Ascending aorta (tissue), 2 donors: ENCODE measurements at places on chromosomes 16 and 17. TPM values are rescaled to one million over a fixed set of nuclear protein-coding genes. Genes with fewer than 3 reads are reported as not detected.

The CCL5 gene
- total RNA-seq: 43.2 TPM

The C17orf50 gene
- not detected for total RNA-seq

The GNAO1 gene
- 0.53 TPM for total RNA-seq

The UMOD gene
- not detected for total RNA-seq

The KRT32 gene
- total RNA-seq: not detected

The SERPINF2 gene
- total RNA-seq: 20.6 TPM

The HBA1 gene
- total RNA-seq: 585 TPM

The NXPH3 gene
- 30.3 TPM for total RNA-seq

The TACO1 gene
- 6.2 TPM for total RNA-seq

The CES2 gene
- 40.0 TPM for total RNA-seq

The OSBPL7 gene
- total RNA-seq: 28.8 TPM

The SLC6A2 gene
- not detected for total RNA-seq

The GUCY2D gene
- not detected for total RNA-seq

The TEX14 gene
- total RNA-seq: not detected

GRCh38 chr17:79255046-79255445 lies 180.4 kb downstream of the ENGASE start:
- no peak for DNase-seq

DNA sequence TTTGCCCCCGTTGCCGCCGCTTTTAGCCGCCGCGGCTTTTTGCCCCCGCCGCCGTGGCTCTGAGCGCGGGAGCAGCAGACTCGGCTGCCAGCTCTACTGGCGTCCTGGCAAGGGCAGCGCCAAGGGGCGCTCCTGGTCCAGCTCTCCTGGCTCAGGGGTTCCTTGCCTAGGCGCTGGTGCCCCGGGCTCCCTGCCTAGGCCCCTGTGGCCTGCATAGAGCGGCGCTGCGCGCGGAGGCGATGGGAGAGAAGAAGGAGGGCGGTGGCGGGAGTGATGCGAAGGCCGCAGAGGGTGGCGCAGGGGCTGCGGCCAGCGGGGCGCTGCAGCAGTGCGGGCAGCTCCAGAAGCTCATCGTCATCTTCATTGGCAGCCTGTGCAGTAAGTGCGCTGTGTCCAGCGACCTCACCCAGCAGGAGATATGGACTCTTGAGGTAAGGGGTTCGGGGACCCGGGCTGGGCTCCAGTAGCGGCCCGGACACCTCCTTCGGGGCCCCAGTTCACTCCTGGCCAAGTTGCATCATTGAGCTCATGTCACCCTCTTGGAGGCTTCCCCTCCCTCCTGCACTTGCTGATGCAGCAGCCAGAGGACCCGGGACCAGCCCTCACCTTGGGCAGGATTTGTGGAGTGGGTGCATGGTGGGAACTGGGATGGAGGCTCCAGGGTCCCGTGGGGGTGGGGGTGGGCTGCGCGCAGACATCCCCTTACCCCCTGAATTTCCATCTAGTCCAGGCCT lies 1344.4 kb downstream of the TP53TG3F start:
- no peak for DNase-seq

GRCh38 chr17:41937970-41938954 lies 7.8 kb downstream of the ODAD4 start:
- DNase-seq: no peak

DNA sequence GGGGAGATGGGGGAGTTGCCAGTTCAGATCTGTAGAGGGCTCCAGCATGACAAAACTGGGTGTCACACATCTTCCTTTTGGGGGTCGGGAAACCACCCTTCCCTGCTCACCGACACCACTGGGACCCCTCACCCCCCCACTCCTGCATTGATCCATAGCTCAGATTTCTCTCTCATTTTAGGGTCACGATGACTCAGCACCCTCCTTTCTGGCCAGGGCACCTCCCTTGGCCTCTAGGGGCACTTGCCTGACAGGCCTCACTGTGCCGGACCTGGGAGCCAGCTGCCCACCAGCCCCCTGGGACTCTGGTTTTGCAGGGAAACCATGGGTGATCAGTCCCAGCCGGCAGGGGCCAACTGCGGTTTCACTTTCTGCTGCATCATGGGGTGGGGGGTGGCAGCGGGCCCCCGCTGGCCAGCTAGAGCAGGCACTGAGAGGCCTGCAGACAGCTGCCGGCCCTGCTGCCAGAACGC lies 239.4 kb downstream of the MRTFB start:
- DNase-seq: no peak

GRCh38 chr17:58565389-58566311 lies 51.2 kb upstream of the MTMR4 start:
- DNase-seq: no peak

DNA sequence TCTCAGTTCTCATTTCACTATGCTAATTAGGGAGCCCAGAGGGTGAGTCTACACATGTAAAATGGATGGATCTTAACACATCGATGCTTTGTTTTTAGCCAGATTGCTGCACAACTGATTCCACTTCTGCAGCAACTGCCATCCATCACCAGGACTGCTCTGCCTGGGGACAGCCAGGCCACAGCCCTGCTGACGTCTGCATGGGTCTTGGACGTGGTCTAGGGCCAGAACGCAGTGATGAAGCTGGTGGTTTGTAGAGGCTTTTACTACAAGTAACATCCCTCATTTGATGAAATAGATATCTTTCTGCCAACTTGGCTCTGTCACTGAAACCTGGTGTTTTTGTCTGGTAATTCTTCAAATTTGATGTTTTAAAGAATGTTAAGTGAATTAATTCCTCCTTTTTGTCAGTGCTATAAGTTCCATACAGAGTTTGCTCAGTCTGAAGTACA lies 50.6 kb downstream of the MARCHF10 start:
- DNase-seq: no peak

- no peak for DNase-seq
Measured at GRCh38 chr17:77617516-77617915, 341.0 kb upstream of the TNRC6C start.

- no peak for DNase-seq
Measured at GRCh38 chr17:2688351-2689342, 22.9 kb downstream of the CLUH start.

DNA sequence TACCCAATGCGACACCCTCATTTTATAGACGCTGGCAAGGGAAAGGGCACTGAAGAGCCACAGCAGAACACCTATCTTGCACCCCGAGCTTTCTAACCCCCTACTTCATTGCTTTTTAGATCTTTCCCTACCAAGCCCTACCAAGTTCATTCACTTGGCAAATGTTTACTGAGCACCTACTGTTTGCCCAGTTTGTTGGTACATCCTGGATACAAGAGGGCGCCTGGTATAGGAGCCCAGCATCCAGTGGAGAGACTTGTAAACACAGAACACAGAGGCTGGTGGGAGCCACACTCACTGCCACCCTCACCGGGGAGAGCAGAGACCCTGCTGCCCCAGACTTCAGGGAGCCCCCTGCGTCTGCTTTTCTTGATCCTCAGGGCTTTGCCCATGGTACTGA lies 112.6 kb downstream of the GNAO1 start:
- no peak for DNase-seq

DNA sequence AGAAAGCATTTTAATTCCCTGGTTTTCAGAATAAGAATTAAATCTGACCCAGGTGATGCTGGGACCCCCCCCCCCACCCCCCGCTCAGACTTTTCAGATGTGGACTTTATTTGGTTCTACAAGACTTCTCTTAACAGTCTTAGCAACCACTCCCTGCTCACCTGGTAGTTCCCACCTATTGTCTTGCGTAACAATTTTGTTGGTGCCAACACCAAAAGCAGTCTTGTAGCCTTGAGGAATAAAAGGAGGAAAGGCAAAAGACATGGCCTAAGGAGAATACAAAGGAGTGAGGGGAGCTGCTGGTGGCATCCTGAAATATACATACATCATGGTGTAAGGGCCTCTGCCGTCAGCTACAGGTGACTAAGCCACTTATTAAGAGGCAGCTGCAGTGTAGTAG lies 5.0 kb downstream of the TTLL6 start:
- no peak for DNase-seq

GRCh38 chr16:88886845-88887521 lies 20.5 kb upstream of the PABPN1L start:
- DNase-seq: no peak

DNA sequence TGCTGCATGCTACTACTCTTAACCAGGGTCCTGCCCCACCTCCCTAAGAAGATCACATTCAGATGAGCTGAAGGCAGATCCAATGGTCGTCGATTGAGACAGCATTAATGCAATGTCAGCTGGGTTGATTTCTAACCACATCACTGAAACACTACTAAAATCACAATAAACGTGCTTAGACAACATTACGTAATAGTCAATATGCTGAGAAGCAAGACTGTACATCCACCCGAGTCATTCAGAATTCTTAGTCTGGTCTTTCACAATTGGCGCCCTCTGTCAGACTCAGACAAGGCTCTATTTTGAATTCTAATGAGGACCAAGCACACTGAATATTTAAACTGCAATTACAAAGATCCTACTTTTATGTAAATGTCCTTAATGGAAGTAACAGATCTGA lies 205.2 kb downstream of the STX8 start:
- DNase-seq: no peak

DNA sequence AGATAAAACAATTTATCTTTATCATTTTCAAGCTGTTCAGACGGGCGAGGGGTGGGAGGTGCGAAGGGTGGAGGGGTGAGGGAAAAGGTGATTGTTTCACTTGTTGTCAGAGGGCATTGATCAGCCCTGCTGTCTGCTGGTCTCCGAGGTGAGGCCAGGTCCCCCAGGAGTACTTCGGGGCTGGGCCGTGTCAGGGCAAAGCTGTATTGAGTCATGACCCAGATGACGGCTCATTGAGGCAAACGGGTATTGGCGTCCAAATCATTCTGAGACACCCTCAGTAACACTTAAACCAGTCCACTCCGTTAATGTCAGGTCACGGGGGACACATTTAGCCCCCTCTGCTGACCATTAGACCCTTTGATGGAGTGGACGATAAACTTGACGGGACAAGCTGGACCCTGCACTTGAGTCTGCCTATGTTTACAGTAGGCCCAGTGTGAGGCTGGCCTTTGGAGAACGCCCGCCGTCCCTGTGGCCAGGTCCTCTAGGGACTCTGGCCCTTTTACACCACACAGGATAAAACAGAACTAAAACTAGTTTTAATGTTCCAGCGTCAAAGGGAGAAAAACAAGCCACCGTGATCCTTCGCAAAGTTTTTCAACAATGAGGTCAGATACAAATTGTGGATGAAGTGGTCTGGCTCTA lies 502.2 kb upstream of the ZFHX3 start:
- DNase-seq: no peak

DNA sequence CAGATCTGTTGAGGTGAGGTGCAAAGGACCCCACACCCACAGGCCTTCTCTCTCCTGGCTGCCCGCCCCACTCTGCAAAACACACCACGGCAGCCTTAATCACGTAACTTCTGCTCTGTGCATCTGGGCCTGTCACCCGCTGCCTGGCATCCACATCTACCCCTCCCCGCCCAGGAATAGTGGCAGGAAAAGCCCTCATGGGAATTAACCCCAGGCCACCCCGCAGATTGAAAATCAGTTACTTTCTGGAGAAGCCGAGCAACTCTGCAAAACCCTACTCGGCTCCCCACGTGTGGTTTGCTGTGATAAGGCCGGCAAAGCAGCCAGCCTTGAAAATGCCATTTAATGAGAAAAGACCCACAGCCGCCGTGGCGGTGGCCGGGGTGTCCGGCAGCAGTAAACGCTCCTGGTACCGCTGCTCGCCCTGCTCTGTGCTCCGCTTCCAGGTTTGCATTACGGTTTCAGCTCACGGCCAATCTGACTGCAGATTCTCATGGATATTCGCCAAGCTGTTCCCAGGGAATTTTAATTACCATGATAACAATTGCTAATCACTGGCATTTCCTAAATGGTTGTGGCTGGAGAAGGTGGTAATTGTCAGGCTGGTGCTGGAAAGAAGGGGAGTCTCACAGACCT lies 78.0 kb upstream of the DOC2B start:
- DNase-seq: no peak

- DNase-seq: no peak
Measured at GRCh38 chr17:64061178-64061898, 40.9 kb upstream of the ICAM2 start.

DNA sequence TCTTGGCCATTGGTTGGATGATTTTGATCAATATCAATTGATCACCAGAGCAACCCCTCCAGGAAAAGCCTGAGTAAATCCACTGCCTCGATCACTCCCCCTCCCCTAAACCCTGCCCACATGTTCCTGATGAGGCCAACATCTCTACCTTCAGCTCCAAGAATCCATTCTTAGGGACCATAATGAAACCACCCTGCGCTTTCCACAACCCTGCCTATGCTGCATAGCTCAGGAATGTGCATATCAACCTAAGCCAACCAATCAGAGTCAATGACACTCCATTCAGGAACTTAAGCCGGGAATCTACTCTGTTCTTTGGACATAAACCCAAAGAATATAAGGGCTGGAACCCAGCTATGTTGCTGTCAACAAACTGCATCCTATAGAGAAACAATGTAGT lies 86.3 kb downstream of the MYH11 start:
- DNase-seq: peak; percentile 75

DNA sequence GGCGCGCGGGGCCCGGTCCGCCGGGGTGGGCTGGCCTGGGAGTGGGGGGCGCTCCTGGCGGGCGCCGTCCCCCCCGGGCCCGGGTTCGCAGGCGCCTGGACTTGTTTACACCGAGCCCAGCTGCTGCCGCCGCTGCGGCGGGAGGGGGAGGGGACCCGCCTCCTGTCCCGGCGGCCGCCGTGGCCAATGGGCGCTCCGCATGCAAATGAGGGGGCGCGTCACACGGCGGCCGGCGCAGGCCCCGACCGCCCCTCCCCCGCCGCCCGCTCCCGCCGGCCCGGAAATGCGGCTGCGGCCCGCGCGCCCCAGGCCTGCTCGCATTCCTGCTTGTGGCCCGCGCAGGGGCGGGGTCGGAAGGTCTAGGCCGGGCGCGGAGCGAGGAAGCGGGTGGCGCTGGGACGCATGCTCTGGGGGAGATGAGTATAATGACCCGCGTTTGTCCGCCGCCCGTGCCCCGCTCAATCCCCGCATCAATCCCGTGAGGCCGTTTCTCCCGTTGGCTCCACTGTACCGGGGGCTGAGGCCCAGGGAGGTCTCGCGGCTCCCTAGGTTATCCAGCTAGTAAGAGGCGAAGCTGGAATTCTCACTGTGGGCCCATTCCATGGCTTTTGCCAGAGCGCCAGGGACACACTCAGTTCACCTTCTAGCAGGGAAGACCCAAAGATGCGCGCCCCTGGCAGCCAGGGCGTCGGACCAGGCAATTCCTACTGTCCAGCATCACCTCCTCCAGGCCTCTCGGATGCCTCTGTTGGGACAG lies at the start of gene YPEL3:
TSS of gene YPEL3 (minus strand) at position 109 of the 757 bp plus-strand sequence. CDS start 731 bp downstream, outside the sequence.
- DNase-seq: peak; percentile 96

DNA sequence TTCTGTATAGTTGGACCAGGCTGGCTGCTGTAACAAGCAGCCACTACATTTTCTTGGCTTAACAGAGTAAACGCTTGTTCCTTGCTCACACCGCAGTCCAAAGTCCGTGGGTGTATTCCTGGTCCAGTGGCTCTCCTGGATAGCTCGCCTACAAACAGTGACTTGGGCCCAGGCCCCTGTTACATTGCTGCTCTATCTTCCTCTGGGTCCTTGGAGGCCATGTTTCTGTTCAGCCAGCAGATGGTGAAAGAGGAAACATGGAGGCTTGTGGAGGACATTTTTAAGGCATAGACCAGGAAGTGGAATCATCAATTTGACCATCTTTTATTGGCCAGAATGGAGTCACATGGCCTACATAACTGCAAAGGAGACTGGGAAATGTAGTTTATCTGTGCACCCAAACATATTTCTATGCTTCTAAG lies 55.1 kb downstream of the ATP2C2 start:
- DNase-seq: no peak

- no peak for DNase-seq
Measured at GRCh38 chr17:43549496-43549895, 3.4 kb upstream of the ETV4 start.
